ENCODE measurements at places on chromosomes 4 and X. TPM values are rescaled to one million over a fixed set of nuclear protein-coding genes. Genes with fewer than 3 reads are reported as not detected.
A peak's percentile ranks its signal among the peaks of the same experiment; 100 is the strongest.

GRCh38 chrX:39196192-39197102 lies 395.2 kb downstream of the MID1IP1 start:
- peaks cover 4% of the 10 kb centered on the region for H3K4me1 ChIP-seq
- peak overlapping the region; percentile 14 for H3K27ac ChIP-seq
- H3K4me3 ChIP-seq: no peak overlapping the region
- no peak for DNase-seq
- no peaks in the 10 kb centered on the region for H3K36me3 ChIP-seq
- no peaks in the 10 kb centered on the region for H3K27me3 ChIP-seq

DNA sequence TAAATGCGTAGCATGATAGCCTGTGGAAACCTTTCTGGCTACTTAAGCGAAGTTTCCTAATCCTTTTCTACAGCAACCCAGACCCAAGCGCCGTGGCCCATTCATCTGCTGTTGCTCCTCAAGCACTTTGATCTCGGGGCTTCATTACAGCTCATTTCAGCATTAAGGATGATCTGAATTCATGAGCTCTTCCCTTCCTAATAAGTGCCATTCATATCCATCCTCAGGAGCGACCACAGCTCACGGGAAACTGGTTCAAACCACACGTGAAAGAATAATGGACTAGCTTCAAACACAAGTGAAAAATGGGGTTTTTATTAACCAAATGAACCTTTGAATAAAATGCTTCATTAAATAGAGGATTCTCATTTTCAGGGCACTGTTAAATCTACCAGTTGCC lies 202.6 kb upstream of the LEF1 start:
- no peaks in the 10 kb centered on the region for H3K27me3 ChIP-seq
- no peak overlapping the region for H3K27ac ChIP-seq
- DNase-seq: no peak
- no peak overlapping the region for H3K4me3 ChIP-seq
- no peaks in the 10 kb centered on the region for H3K36me3 ChIP-seq
- H3K4me1 ChIP-seq: no peaks in the 10 kb centered on the region

DNA sequence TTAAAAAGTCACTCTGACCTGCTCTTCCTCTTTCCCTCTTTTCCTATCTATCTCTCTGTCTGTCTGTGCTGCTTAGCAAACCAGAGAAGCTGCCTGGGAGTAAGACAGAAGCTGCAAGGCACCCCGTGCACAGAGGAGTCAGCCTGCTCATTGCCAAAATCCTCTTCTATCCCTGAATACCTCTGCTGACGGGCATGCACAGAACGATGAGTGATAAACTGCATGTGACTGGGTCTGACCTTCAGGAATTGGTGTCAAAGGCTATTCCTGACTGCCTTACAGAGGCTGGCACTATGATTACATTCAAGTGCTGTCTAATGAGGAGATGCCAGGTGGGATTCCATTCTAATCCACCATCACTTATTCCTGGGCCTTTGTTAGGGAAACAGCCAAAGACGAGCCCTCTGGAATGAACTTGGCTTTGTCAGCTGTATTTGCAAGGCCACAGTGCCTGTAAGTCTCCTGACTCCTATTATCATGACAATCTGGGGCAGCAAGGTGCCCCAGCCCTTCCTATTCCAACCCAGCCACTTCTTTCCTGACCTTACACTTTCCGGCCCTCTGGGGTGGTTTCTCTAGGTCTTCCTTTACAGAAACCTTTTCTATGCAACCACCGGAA lies 45.4 kb upstream of the CTAG2 start:
- H3K4me3 ChIP-seq: no peak overlapping the region
- H3K36me3 ChIP-seq: no peaks in the 10 kb centered on the region
- DNase-seq: no peak

DNA sequence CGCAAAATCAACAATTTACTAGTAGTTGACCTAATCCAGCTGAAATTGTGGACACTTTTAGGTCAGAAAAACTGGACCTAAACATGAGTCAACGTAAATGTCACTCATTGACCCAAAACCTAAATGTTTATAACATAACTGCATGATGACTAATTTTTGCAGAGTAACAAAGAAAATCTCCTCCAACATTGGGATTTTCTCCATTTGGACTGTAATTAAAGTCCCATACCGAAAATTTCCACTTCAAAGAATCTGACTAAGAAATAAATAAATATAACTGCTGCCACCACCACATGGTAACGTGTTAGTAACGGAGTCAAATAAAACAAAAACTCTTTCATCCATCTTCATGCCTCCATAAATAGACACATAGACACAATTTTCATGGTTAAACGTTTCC lies 1.9 kb downstream of the ADGRA3 start:
- H3K36me3 ChIP-seq: no peaks in the 10 kb centered on the region
- no peak overlapping the region for H3K27ac ChIP-seq
- DNase-seq: no peak
- peak overlapping the region; percentile 55 for H3K4me3 ChIP-seq

GRCh38 chrX:137431693-137432488 lies 134.0 kb upstream of the ZIC3 start:
- no peaks in the 10 kb centered on the region for H3K4me1 ChIP-seq
- peaks cover 49% of the 10 kb centered on the region for H3K27me3 ChIP-seq
- H3K27ac ChIP-seq: no peak overlapping the region
- no peaks in the 10 kb centered on the region for H3K36me3 ChIP-seq

DNA sequence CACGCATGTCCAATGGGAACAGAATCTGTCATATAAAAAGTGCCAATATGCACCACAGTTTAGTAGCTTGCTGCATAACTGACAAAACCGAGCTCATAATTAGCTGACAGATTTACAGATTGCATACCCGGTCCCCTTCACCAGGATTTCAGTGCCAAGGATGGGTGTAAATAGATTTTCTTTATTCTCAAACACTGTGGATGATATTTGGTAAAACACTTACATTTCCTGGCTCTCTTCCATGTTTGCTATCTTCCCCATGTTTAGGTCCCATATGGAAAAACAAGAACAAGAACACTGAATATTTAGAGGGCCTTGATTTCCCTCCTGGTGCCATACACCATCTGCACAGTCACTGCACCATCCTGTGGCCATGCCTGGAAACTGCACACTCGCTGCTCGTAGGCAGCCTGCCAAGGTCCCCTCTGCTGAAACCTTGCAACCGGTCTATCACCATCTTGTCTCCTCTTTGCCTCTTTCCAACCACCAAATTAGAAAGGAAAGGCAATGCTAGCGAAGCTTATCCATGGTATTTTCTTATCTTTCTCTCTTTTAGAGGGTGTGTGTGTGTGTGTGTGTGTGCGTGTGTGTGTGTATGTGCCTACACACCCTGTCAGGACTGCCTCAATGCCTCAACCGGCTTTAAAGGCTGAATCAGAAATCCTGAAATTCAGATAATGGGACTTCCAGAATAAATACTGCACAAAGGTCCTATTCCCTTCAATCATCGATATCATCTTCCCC lies 124.2 kb upstream of the MBNL3 start:
- DNase-seq: no peak
- H3K4me3 ChIP-seq: no peak overlapping the region
- no peaks in the 10 kb centered on the region for H3K36me3 ChIP-seq
- H3K27ac ChIP-seq: no peak overlapping the region
- H3K4me1 ChIP-seq: no peaks in the 10 kb centered on the region

- H3K27me3 ChIP-seq: no peaks in the 10 kb centered on the region
- H3K4me3 ChIP-seq: no peak overlapping the region
- H3K27ac ChIP-seq: no peak overlapping the region
- DNase-seq: no peak
- H3K4me1 ChIP-seq: no peaks in the 10 kb centered on the region
Observed at GRCh38 chrX:119121341-119121740, 6.3 kb downstream of the KIAA1210 start.

GRCh38 chr4:159191989-159192388 lies 89.1 kb downstream of the RAPGEF2 start:
- no peak for DNase-seq
- H3K36me3 ChIP-seq: no peaks in the 10 kb centered on the region
- H3K4me3 ChIP-seq: no peak overlapping the region
- no peaks in the 10 kb centered on the region for H3K27me3 ChIP-seq
- H3K4me1 ChIP-seq: no peaks in the 10 kb centered on the region
- no peak overlapping the region for H3K27ac ChIP-seq

DNA sequence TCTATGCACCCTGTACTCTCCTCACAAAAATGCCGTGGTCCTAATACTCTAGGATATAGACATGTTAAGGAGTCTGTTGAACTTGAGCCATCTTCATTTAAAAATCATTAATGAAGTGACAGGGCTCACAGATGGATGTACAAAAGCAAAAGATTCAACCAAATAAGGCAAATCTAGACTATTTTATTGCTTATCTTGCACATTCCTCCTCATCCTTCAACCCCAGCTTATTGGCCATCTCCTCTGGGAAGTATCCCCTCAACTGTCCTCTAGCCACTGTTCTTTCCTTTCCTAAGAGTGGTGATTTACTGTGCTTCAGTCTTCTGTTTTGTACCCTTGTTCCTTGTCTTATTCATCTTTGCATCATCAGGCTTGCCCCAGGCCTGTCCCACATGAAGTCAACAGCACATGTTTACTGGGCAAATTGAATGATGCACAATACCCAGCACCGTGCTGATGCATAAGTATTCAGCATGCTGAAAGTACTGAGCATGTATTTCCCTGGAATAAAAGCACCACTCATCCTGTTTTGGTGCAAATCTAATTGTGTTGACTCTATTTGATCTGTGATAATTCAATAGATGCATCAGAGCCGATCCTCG lies 287.3 kb upstream of the CLNK start:
- no peaks in the 10 kb centered on the region for H3K27me3 ChIP-seq
- DNase-seq: no peak
- H3K36me3 ChIP-seq: no peaks in the 10 kb centered on the region
- H3K4me3 ChIP-seq: no peak overlapping the region

- no peak for DNase-seq
- H3K27me3 ChIP-seq: no peaks in the 10 kb centered on the region
- peaks cover 63% of the 10 kb centered on the region for H3K36me3 ChIP-seq
- no peak overlapping the region for H3K4me3 ChIP-seq
- H3K4me1 ChIP-seq: no peaks in the 10 kb centered on the region
Observed at GRCh38 chr4:54041100-54041499, 23.3 kb downstream of the CHIC2 start.

GRCh38 chr4:6322761-6323566 lies 53.3 kb downstream of the WFS1 start:
- no peaks in the 10 kb centered on the region for H3K36me3 ChIP-seq
- H3K27ac ChIP-seq: no peak overlapping the region
- no peak for DNase-seq
- H3K4me1 ChIP-seq: peaks cover 28% of the 10 kb centered on the region
- no peaks in the 10 kb centered on the region for H3K27me3 ChIP-seq

GRCh38 chrX:52420824-52421443 lies 52.1 kb downstream of the XAGE2 start:
- H3K27me3 ChIP-seq: no peaks in the 10 kb centered on the region
- no peaks in the 10 kb centered on the region for H3K36me3 ChIP-seq
- H3K4me3 ChIP-seq: no peak overlapping the region
- H3K4me1 ChIP-seq: no peaks in the 10 kb centered on the region
- H3K27ac ChIP-seq: no peak overlapping the region

DNA sequence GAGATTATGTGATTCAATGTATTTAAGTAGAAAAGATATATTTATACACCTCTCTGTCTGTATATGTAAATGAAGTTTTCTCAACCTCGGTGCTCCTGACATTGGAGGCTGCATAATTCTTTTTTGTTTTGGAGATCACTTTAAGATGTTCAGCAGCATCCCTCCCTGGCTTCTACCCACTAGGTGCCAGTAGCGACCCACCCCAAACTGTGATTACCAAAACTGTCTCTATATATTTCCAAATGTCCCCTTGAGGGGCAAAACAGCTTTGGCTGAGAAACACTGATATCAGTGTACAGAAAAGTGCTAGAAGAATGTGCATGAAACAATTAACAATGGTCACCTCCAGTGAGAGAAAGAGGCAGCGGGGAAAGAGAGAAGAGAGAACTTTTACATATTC lies 51.2 kb downstream of the DCX start:
- H3K27me3 ChIP-seq: no peaks in the 10 kb centered on the region
- H3K4me3 ChIP-seq: no peak overlapping the region
- DNase-seq: no peak
- no peak overlapping the region for H3K27ac ChIP-seq
- no peaks in the 10 kb centered on the region for H3K4me1 ChIP-seq

GRCh38 chr4:104592183-104592582 lies 97.5 kb upstream of the CXXC4 start:
- no peak overlapping the region for H3K4me3 ChIP-seq
- H3K4me1 ChIP-seq: no peaks in the 10 kb centered on the region
- no peak overlapping the region for H3K27ac ChIP-seq
- H3K36me3 ChIP-seq: no peaks in the 10 kb centered on the region

GRCh38 chr4:34108391-34108790 lies 2135.9 kb downstream of the ARAP2 start:
- H3K27me3 ChIP-seq: no peaks in the 10 kb centered on the region
- H3K4me3 ChIP-seq: no peak overlapping the region
- H3K4me1 ChIP-seq: no peaks in the 10 kb centered on the region

- DNase-seq: no peak
- H3K27ac ChIP-seq: no peak overlapping the region
- no peak overlapping the region for H3K4me3 ChIP-seq
- no peaks in the 10 kb centered on the region for H3K4me1 ChIP-seq
- peaks cover 78% of the 10 kb centered on the region for H3K36me3 ChIP-seq
Observed at GRCh38 chr4:105453550-105454205, 20.2 kb downstream of the PPA2 start.

DNA sequence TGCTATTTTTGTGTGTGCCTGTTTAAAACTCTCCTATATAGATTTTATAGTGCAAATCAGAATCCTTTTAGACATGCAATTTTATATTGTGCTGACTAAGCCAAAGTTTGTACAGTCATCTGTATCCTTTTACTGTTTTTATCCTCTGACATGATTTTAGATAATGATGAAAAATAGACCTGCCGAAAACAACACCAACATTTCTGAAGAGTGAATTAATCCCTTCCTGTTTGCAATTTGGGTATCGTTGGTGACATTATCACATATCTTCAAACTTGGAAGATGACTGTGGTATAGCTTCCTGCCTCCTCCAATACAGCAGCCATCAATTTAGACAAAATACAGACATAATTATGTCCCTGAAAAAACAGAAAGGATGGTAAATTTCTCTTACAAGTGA lies 28.9 kb upstream of the DSPP start:
- no peak overlapping the region for H3K4me3 ChIP-seq
- H3K27me3 ChIP-seq: no peaks in the 10 kb centered on the region
- no peak overlapping the region for H3K27ac ChIP-seq
- H3K4me1 ChIP-seq: no peaks in the 10 kb centered on the region
- H3K36me3 ChIP-seq: no peaks in the 10 kb centered on the region

DNA sequence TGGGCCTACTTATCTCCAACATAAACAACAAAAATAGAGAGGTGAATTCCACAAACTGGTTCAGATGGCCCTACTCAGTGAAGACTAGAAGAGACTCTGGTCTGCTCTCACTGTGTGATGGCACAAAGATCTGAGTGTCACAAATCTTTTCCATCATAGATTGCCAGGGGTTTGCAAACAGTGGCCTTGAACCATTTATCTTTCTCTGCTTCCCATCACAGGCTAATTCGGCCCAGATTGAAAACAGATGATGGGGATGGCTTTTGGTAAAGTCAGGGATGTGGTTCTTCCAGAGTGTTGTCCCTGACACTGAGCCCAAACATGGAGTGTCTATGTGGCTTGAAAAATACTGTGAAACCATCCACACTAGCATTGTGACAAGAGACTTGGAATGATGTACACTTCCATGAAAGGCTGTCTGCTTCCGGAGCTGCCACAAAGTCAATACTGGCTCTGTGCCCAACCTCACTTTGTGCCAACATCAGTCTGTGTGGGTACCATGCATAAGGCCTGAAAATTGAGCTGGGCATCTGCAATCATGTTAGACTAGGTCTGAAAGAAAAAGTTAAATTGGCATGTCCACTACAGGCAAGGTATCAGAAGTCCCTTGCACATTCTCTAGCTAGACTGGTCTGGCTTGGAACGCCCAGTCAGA lies 25.2 kb upstream of the PLAC1 start:
- H3K4me1 ChIP-seq: no peaks in the 10 kb centered on the region
- DNase-seq: no peak
- H3K4me3 ChIP-seq: no peak overlapping the region

Gene PDZD4
- total RNA-seq: 2.1 TPM

Measured in esophagus squamous epithelium (tissue), 5 donors.